Stimulated activated naive B cell treated with anti-CD40 and anti-IgM and Interleukin-4, amounts not matched to agents 10 μg/mL and 1 μg/mL and 100 μg/mL, for 72 hours (primary cell): ENCODE measurements at places on chromosomes 13 and 19.

DNA sequence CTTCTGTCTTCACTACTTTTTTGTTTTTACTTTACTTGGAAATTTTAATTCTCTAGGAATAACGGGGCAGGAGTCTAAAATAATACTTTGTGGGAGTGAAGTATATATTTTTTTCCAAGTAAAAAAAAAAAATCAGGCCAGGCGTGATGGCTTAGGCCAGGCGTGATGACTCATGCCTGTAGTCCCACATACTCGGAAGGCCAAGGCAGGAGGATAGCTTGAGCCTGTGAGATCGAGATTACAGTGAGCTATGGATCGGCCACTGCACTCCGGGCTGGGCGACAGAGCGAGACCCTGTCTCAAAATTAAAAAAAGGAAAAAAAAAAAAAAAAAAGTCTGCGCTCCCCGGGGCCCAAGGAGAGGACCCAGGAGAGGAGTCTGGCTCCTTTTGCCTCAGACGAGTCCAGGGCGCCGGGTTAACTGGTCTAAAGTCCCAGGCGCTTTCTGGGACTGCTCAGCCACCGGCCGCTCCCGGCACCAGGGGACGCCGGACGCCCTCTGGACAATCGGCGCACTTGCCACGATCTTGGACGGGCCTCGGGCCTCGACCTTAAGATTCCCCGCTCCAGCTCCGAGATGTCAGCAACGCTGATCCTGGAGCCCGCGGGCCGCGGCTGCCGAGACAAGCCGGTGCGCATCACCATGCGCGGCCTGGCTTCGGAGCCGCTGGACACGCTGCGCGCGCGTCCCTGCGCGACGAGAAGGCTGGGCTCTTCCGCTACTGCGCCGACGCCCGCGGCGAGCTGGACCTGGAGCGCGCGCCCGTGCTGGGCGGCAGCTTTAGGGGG, 2.7 kb upstream of the ZFP82 start:
- no peak for DNase-seq

- DNase-seq = no peak
Measured at GRCh38 chr13:40190641-40191100, 475.8 kb downstream of the FOXO1 start.

- no peak for DNase-seq
Measured at GRCh38 chr19:412356-413355, 3.7 kb upstream of the C2CD4C start.

- DNase-seq = no peak
Measured at GRCh38 chr19:54947381-54947780, at the start of gene NLRP7. Gene NLRP7, minus strand, starts transcription at chr19:54947530.

- no peak for DNase-seq
Measured at GRCh38 chr19:51552996-51553725, 17.9 kb upstream of the ZNF175 start.

- no peak for DNase-seq
Measured at GRCh38 chr13:71590654-71591148, 276.3 kb downstream of the DACH1 start.

- no peak for DNase-seq
Measured at GRCh38 chr19:50719566-50719965, at the start of gene SHANK1. Gene SHANK1, minus strand, starts transcription at chr19:50719802. Its CDS starts 2,883 bp downstream, at chr19:50716919.

- DNase-seq = no peak
Measured at GRCh38 chr19:50975766-50976165, 6.4 kb upstream of the KLK6 start.

DNA sequence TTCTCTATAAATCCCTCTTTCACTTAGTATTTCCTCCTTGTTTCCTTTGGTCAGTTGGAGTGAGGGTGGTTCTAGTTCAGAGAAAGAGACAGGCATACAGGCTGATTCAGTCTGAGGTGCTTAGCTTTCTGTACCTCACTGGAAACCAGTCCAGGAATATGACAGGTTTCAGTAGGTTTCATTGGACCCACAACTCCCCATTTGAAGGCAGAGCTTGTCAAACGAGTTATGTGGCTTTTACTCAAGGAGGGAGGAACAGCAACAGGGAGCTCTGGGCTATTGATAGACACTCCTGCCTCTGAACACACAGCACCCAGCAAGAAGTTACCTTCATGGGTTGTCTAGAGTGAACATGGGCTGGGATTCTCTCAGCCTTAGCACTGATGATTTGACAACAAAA, 14.5 kb downstream of the ACTN4 start:
- no peak for DNase-seq

DNA sequence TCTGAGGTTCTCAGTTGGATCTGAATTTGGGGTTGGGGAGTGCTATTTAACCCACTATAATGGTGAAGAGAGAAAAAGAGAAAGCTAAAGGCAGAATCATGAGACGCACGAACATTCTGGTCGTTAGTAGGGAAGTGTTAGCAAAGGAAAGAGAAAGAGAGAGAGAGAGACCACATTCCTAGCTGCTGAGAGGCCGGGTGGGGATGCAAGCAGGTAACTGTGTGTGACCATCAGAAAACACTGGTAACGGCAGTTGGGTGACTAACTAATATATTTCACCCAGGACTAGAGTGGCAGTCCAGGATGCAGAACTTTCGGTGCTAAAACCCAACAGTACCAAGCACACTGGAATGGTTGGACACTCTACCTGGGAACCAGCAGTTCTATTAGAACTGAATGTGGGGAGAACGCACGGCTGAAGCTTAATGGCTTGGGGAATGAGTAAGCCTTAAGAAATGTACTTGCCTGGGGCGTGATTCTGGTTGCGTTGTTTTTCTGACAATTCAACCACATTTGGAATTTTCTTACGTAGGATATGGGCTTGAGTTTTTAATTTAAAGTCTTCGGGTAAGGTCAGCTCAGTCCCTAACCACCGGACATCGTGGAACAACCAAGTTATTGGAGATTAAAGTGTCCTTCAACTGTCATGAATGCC, 130.2 kb downstream of the DNAJC15 start:
- DNase-seq = no peak

DNA sequence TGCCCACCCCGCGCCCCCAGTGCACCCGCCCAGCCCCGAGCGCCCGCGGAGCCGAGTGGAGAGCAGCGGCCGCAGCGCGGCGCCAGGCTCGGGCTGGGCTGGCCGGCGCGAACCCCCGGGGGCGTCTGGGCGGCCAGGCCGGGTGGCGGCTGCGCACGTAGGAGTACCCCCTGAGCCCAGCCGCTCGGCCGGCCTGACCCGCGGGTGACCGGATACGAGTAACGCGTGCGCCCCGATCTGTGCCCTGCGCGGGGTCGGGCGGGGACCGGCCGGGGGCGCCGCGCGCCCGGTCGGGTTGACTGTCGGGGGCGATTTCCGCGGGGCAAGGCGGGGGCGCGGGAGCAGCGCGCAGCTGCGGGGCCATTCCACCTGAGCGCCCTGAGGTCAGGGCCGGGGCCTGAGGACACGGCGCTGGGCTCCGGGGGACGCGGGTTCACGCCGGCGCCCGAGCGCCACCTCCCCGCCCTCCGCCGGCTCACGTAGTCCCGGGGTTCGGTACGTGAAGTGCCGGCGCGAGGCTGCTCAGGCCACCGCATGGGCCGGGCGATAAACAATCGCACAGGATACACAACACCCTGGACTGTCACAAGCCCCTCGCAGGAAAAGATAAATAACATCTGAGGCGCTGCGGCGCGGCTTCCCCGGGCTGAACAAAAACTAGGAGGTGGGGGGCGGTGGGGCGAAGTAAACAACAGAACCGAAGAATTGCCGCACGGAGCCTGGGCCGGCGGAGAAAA, 37.6 kb upstream of the FLT1 start:
- DNase-seq = no peak

DNA sequence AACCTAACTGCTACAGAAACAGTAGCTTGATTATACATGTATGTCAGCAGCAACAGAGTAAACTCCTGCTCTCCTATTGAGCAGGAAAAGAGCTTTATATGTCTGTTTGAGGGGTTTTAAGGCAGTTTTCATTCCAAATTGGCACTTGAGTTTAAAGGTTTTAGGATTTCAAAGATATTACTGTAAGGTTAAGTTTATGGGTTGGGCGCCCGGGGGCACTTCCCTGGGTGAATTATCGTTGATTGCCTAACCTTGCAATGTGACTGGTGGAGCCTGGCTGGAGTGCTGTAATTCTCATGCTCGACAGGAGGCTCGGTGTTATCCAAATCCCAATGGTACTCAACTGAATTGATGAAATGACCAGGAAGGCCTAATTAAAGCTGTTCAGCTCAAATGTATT, 1586.1 kb downstream of the OLFM4 start:
- no peak for DNase-seq

DNA sequence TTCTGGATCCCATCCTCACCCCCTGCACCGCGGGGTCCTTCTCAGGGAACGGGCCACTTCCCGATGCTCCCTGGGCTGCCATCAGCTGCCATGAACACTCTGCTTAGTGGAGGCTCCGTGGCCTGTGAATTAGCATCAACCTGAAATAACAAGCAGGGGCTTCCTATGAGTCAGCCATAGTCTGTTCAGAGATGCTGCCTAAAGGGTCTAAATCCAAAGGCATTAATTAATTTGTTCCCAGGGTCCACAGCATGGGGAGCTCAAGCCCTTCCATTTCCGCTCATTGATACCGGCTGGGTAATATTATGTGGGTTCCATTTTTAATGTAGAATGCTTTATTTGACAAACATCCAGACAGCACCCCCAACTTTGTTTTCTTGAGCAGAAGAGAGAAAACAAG, 341.9 kb upstream of the TMTC4 start:
- no peak for DNase-seq

- no peak for DNase-seq
Measured at GRCh38 chr13:106532111-106532929, 3.1 kb downstream of the EFNB2 start.

GRCh38 chr19:15479391-15480345, at the start of gene PGLYRP2:
Gene PGLYRP2, minus strand, starts transcription at chr19:15479501. Its CDS starts 130 bp downstream, at chr19:15479371.
- no peak for DNase-seq

- no peak for DNase-seq
Measured at GRCh38 chr13:33259296-33259695, 26.3 kb downstream of the STARD13 start.

DNA sequence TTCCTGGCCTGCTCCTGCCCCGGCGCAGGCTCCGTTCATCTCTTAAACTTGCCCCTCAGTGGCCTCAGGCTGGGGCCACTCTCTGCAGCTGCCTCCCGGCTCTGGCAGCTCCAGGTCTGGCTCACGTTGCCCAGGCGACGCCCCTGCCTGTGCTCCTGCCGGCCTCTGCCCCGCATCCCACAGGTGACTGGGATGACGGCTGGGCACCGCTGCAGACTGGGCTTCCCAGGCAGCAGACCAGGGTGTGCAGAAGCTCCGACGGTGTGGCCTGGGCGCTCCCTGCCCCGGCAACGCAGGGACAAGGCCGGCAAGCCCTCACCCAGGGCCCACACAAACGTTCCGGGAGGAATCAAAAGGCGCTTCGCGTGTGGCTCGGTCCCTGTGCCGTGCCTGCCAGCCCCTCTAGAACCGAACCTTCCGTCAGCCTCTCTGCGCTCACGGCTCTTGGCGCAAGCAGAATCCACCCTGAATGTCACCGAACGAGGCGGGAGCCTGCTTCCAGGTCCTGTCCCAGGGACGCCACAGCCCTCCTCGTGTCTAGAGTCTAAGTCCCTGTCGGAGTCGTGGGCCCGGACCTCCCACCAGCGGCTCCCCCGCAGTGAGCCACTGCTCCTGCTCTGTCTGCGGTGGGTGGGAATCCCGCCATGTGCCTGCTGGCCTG, 64.8 kb downstream of the MLLT1 start:
- no peak for DNase-seq

- no peak for DNase-seq
Measured at GRCh38 chr19:18412610-18413239, 6.5 kb upstream of the SSBP4 start.

DNA sequence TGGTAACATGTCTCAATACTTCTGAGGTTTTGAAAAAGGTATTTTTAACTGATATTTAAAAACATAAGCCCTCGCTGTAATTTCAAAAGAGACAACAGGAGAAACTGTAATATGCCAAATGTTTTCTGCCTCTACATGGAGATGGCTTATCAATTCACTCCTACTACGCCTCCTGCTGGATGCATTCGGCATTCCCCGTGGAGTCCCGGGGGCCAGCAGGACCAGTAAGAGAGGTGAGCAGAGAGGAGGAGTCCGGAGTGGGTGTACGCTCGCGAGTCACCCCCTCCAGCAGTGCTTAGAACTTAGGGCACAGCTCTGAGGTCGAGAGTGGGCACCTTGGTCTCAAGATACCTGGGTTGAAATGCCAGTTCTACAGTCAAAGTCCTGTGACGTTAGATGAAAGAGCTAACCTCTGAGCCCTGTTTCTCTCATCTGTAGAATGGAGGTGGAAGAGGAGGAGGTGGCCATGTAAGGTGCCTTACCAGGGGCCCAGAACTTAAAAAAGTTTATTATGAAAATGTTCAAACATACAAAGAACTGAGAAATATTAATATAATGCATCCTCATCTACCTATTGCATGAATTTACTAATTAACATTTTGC, 110.2 kb downstream of the STK24 start:
- DNase-seq = no peak

- no peak for DNase-seq
Measured at GRCh38 chr13:63481334-63481733, 2065.7 kb upstream of the PCDH20 start.

- DNase-seq = no peak
Measured at GRCh38 chr19:35435896-35436295, 12.2 kb upstream of the FFAR2 start.

DNA sequence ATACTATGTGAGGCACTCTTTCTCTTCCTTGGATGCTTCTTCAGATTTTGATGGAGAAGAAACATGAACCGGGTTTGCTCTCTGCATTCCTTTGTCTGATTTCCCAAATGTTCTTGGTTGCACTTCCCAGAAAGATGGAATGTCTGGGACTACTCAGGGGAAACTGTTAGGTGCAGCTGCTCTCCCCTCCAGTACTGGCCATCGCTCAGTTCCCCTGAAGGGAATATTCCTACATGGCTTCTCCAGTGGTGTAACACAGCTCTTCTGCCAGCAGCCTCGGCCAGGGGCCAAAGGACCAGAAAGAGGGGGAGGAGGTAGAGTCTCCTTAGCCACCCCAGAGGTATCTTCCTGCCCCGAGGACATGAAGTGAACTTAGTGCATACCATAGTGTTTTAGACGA, 33.5 kb upstream of the SPRY2 start:
- DNase-seq = no peak

GRCh38 chr19:46951171-46951986, 68.3 kb upstream of the NPAS1 start:
- no peak for DNase-seq

DNA sequence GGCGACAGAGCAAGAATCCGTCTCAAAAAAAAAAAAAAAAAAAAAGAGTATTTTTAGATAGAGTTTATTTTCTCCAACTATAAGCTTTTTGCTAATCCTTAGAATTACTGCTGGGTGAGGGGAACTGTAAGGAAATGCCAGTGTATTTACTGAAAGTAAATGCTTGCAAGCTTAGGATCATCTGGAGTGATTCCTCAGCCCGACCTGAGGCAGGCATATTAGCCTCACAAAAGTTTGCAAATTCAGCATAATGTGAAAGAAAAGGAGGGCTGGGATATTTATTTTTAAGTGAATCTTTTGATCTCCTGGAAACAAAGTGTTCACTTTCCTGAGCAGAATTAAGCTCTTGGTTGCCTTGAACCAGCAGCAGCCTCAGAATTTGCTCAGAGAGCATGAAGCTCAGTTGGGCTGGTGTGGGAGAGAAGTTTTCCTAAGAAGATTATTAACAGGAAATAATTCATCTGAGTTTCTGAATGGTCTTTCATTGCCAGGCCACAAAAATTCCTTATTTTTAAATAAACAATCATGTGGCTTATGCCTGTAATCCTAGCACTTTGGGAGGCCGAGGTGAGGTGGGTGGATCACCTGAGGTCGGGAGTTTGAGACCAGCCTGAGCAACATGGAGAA, 24.7 kb upstream of the SPATA13 start:
- DNase-seq = no peak
